ENCODE measurements at places on chromosomes 2 and 18.

- DNase-seq = peak; percentile 66
Observed at GRCh38 chr2:138090330-138090729, 126.1 kb downstream of the HNMT start.

DNA sequence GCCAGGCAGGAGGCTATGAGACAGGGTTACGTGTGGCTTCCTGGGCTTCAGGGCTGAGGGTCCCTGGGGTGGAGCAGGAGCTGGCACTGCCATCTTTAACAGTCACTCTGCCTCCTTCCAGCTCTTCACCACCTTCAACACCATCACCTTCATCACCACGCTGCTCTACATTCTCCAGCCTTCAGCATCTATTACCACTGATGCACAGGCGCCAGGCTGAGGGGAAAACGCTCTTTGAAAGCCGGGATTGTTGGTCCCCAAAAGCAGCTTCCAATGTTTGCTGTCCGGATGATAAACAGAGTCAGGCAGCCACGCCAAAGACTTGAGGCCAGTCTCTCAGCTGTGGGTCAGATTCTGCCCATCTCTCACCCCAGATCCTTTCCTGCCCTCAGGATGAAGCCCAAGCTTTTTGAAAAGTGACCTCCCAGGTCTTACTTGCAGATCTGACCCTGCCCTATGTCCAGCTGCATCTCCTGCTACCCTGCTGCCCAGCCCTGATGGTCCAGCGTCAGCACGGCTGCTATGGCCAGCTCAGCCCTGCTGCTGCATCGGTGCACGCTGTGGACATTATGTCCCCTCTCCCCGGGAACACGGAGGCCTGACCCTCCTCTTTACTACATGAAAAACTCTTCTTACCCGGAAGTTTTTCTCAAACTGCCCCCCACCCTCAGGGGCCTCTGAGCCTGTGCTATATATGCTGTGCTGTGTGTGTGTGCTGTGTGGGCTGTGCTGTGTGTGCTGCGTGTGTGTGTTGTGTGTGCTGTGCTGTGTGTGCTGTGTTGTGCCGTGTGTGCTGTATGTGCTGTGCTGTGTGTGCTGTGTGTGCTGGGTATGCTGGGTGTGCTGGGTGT is 31.2 kb upstream of the MAL start:
- DNase-seq = no peak

GRCh38 chr2:42726680-42727079 is 37.3 kb downstream of the OXER1 start:
- no peak for DNase-seq

GRCh38 chr2:178391701-178392100 is 59.3 kb downstream of the PRKRA start:
- no peak for DNase-seq

DNA sequence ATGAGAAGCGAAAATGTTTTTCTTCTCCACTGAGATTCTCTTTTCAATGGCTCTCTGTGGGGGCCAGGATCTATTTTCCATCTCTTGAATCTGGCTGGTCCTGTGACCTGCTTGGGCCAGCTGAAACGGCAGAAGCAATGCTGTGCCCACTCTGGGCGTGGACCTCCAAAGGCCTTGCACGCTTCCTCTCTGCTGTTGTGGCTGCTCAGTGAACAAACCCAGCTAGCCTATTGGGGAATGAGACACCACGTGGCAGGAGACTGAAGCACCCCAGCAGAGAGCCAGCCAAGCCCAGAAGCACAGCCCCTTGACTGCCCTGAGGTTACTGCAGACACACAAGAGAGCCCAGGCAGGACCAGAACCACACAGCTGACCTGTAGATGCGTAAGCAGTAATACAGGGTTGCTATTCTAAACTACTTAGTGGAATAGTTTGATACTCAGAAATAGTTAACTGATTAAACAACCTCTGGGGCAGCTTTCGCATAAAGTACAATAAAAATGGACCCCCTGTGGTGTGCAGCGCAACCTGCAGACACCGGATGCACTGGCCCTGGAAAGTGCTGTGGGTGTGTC is 221.7 kb upstream of the SH3BP4 start:
- no peak for DNase-seq

DNA sequence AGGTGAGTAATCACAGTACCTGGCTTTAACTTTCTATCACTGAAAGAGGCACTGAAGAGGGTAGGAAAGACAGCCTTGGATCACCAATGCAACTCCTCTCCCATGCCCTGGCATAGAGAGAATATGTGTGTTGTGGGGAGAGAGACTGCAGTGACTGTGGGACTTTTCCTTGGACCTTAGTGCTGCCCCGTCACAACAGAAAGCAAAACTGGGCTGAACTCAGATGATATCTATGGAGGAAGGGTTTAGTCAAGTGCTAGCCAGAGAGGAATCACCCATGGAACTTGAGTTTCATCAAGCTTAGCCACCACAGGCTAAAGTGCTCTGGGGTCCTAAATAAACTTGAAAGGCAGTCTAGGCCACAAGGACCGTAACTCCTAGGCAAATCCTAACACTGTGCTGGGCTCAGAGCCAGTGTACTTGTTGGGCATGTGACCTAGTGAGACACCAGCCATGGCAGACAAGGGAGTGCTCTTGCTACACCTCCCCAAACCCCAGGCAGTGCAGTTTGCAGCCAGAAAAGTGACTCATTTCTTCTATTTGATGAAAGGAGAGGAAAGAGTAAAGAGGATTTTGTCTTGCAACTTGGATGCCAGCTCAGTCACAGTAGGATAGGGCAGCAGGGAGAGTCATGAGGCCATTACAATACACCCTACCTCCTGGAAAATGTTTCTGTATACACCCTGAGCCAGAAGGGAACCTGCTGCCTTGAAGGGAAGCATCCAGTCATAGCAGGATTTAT is 105.8 kb upstream of the SPOPL start:
- DNase-seq = peak; percentile 61

- DNase-seq = no peak
Observed at GRCh38 chr2:187213798-187214197, 234.3 kb downstream of the CALCRL start.

- no peak for DNase-seq
Observed at GRCh38 chr18:63158012-63158631, 161.4 kb downstream of the BCL2 start.

DNA sequence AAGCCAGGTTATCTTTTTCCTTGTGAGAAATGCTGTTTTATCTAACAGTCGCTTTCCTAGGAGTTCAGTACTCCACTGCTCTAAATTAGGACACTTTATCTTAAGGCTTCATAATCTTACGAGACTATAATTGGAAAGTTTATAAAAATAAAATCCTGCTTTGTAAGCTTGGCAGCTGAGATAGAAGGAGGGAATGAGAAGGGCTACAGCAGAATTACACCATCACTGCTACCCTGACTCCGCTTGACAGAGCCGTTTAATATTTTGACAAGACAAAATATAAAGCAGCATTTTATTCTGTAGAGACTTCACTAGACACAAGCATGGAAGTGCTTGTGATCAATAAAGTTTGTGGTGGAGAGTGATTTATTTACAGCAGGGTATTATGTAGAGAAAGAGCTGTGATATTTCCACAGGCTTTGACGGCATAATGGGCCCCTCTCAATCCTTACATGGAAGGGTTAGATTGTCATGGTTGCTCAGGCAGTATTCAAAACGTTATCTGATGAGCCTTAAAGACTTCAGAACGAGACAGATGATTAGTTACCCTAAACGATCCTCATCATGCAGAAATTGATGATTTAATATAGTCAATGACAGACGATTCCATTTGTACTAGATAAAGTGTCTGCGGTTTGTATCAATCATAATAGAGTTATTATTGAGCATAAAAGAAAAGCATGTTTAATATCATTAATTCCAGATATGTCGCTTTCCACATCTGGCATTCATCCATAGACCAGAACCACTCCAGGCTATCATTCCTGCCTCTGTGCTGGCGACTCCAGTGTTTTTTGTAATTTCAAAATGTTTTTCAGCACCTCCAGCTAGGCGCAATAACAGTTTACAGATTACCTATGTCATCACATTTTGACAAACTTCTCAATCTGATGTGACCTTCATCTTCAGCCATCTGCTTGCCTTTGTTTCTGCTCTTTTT is 242.2 kb downstream of the FIGN start:
- no peak for DNase-seq

- DNase-seq = no peak
Observed at GRCh38 chr2:237604391-237604790, 13.9 kb upstream of the RAB17 start.

GRCh38 chr2:214808981-214809750 is at the start of gene BARD1:
BARD1 (minus strand) TSS chr2:214809683; CDS start chr2:214809569, 114 bp downstream.
- DNase-seq = peak; percentile 66

GRCh38 chr2:226115102-226115831 is 684.4 kb downstream of the IRS1 start:
- DNase-seq = peak; percentile 99

- DNase-seq = no peak
Observed at GRCh38 chr18:75735291-75735690, 307.8 kb upstream of the SMIM21 start.

DNA sequence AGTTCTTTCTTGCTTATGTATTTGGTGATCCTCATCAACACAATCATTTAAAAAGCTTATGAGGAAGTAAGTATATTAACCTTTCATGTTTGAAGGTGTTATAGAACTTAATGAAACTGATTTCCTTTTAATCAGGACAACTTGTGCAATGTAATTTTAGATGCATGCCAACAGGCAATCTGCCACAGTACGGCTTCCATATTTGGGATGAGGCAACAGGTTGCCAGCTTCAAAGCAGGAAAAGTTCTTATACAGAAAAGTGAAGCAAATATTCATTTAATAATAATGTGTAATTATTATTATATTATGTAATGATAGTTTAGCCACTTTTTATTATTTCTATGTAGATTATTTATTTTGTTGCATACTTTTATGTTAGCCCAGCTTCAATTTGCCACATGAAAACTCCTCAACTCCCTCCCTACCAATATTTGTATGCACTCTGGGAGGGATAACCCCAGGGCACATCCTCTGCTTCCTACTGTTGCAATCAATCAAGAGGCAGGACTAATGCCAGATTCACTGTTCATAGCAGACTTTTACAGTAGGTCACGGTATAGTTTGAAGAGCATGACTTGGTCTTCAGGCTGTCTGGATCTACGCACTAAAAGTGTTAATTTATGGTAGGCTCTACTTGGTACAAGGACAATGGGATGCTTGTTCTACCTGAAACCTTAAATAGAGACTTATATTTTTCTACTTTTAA is 277.2 kb downstream of the AGPS start:
- no peak for DNase-seq

DNA sequence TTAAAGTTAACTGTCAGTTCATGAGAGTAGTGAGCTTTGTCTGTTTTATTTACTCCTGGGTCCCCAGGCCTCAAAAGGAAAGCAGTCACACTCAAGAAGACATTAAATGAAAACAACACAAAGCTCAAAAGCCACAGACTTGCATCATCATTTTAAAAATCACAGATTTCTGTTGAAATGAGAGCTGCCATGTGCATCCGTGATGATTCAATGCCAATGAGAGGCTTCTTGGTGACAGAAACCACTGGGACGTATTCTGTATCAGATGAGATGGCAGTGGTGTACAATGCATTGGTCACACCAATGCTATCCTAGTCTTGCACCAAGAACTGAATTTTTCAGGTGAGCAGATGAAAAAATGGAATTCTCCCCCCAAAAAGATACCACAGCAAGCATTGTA is 204.8 kb downstream of the ANAPC1 start:
- DNase-seq = no peak

Measured in iris pigment epithelial cell (primary cell).